Daoy (cell line): ENCODE measurements at places on chromosomes 6 and 20. TPM values are rescaled to one million over a fixed set of nuclear protein-coding genes. Genes with fewer than 3 reads are reported as not detected.

Gene C20orf141
- total RNA-seq, result not detected in 2 replicates

Gene CDC5L
- 50.2 and 57.8 TPM in 2 replicates for total RNA-seq

Gene SLC13A3
- 0.11 TPM in 1 of 2 replicates, not detected in the other for total RNA-seq

Gene EHMT2
- 72.8 and 80.6 TPM in 2 replicates for total RNA-seq

Gene SNX3
- 171 and 206 TPM in 2 replicates for total RNA-seq

Gene TREML1
- not detected in 2 replicates for total RNA-seq
